ENCODE measurements at places on chromosomes 5 and 9. TPM values are rescaled to one million over a fixed set of nuclear protein-coding genes. Genes with fewer than 3 reads are reported as not detected.

GRCh38 chr5:96070622-96071225, 109.1 kb upstream of the ELL2 start:
- no peak for DNase-seq

- DNase-seq = no peak
Observed at GRCh38 chr5:138874771-138875551, at the start of gene LRRTM2. TSS of gene LRRTM2 (minus strand) at chr5:138875335. CDS start at chr5:138874911, 424 bp downstream.

- peak; percentile 82 for DNase-seq
Observed at GRCh38 chr5:87780831-87781760, 368.4 kb upstream of the CCNH start.

PCDHB7 gene
- 2.1 TPM for total RNA-seq

GARIN3 gene
- not detected for total RNA-seq

ZNF300 gene
- 5.0 TPM for total RNA-seq

TMC1 gene
- not detected for total RNA-seq

Data from mucosa of gallbladder (tissue), 1 donor.